Left renal cortex interstitium (tissue), 4 donors: ENCODE measurements at places on chromosomes 1 and 21.

DNA sequence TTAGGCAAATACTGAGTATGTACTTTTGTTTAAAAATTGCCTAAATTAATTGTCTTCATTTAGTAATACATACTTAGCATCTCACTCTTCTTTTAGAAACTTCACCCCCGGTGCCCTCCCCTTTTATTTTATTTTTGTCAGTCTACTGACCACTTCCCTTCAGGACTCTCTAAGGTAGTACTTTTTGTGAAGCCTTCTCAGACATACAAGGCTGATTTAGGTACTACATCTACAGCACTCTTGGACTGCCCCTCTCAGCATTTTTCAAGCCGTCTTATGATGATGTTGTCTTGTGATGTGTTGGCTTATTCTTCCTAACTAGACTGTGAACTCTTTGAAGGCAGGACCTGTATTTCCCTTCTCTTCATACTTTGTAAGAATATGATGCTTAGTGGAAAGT, 24.7 kb downstream of the RPS6KC1 start:
- no peak for DNase-seq

DNA sequence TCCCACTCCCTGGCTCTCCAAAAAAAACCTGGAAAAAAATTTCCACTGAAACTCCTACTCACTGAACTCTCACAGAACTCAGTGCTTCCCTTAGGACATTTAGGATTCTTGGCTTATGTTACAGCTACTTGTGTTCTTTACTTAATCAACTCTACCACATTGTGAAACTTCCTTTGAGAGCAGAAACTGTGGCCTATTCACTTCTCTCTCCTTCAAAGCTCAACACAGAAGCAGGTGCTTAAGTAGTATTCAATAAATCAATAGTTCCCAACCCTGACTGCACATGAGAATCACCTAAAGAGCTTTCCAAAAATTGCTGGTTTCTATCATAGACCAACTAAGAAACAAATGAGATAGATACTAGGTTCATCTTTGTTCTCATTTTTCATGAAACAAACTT, 67.9 kb upstream of the DMRTA2 start:
- no peak for DNase-seq

- no peak for DNase-seq
These were observed 142.3 kb upstream of the COL6A1 start for GRCh38 chr21:45839274-45839673.

- no peak for DNase-seq
These were observed 172.8 kb upstream of the CACNA1E start for GRCh38 chr1:181310560-181310959.

GRCh38 chr1:59291561-59291960, 5.3 kb upstream of the FGGY start:
- no peak for DNase-seq

DNA sequence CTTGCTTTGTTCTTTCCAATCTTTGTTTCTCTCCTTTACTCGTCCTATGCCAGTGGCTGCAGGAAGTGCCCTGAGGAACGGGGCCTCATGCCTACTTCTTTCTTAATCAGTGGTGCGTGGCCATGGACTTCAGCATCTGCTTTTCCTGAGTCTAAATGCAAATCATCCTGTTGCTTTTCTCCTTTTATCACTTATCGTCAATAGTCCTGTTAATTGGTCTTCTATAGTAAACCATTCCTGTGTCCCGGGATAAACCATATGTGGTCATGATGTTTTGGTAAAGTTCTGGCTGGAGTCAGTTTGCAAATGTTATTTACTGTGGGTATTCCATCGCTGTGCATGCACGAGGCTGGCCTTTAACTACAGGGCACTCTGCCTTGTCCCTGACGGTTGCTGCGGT, 47.5 kb downstream of the AGPAT3 start:
- DNase-seq, result no peak

GRCh38 chr1:216937491-216937890, 214.3 kb upstream of the ESRRG start:
- no peak for DNase-seq

DNA sequence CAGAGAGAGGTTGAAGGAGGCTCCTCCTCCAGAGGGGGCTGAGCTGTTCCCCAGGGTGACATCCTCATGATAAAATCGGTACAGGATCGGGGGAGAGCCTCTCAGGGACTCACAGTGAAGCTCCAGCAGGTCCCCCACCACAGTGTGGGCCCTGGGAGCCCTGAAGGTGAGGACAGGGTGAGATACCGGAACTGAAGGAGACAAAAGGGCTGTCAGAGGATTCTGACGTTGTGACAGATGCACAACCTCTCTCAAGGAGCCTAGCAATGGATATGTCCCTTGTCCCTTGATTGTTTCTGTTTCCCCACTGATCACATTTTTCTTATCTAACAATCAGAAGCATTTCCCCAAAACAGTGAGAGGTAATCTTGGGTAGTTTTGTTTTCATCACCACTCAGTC, 5.2 kb downstream of the FCRL3 start:
- no peak for DNase-seq

GRCh38 chr21:30710499-30710898, 8.1 kb downstream of the KRTAP21-3 start:
- DNase-seq, result no peak

DNA sequence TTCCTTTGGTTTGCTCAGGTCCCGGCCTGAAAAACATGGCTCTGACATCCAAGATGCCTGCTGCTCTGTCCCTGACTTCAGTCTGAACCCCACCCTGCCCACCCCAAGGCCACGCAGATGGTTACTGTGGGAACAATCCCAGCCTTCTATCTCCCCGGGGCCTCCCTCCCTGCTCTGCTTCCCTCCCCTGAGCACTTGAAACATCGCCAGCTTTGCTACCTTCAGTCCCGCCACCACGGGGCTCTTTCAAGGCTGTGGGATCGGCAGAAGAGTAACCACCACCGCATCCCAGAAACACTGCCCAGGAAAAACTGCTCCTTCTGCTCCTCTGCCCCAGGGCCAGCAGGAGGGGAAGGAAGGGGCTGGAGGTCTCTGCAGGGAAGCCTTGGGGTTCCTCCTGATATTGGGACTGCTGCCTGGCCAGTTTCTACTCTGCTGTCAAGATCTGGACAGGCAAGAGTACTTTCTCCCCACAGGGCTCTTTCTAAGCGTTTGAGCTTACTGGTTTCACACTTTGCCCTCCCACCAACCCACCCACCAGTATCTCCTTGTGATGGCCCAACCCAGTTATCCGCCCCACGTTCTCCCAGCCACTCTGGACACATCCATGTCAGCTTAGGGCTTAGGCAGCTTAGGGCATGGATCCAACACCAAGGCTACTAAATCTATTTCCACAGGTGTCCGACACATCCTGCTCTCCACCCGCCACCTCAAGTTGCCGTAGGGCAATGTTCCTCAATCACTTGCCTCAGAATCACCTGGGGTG, 8.4 kb downstream of the ETNK2 start:
- DNase-seq, result no peak

GRCh38 chr1:41891199-41891896, 27.4 kb downstream of the HIVEP3 start:
- DNase-seq, result no peak

DNA sequence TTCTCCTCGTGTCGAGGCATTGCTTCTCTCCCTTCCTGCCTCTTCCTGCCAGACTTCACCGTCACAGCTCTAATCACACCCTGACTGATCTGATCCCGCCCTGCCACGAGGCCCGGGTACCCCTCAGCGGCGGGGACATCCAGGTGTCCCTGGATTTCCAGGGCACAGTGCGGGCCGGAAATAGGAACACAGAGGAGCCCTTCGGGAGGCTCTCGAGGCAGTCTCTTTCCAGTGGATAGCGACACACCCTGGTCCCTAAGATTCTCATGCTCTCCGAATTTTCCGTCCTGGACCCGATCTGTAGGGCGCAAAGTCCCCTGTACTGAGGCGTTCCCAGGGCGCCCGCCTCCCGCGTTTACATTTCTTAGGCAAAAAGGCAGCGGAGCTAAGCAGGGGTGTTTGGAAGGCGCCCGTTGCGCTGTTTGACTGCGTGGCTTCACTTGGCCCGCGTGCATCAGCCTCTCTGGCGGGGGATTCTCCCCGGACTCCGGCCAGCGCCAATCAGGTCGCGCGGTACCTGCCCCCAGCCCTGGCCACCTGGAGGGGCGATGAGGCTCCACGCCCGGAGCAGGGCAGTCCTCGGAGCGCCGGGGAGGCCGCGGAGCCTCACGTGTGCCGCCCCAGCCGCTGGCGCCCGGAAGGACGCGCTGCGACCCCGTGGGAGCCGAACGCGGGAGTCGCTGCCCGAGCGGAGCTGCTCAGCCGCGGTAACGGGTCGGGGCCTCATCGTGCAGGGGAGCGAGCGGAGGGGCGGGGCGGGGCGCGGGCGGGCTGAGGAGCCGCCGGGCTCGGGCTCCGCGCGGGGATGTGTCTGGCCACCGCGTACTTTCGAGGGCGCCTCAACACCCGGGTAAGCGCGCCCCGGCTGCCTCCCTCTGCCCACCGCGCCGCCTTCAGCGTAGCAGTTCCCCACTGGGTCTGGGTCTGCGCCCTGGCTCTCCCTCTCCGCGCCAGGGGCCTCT, at the start of gene FAM163A:
Gene FAM163A, plus strand, starts transcription at position 575 of the 962 bp plus-strand sequence. CDS start 69,807 bp downstream, outside the sequence.
- DNase-seq, result no peak

DNA sequence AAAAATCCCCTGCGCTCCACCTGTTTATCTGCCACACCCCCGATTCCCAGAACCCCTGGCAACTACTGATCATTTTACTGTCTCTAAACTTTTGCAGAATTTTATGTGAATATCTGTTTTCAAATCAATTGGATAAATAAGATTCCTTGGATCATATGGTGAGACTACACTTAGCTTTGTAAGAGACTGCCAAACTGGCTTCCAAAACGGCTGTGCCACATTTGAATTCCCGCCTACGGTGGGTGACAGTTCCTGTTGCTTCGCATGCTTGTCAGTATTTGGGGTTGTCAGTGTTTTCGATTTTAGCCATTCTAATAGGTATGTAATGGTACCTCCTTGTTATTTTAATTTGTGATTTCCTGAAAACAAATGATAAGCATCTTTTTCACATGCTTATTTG, 22.7 kb upstream of the FMN2 start:
- no peak for DNase-seq

DNA sequence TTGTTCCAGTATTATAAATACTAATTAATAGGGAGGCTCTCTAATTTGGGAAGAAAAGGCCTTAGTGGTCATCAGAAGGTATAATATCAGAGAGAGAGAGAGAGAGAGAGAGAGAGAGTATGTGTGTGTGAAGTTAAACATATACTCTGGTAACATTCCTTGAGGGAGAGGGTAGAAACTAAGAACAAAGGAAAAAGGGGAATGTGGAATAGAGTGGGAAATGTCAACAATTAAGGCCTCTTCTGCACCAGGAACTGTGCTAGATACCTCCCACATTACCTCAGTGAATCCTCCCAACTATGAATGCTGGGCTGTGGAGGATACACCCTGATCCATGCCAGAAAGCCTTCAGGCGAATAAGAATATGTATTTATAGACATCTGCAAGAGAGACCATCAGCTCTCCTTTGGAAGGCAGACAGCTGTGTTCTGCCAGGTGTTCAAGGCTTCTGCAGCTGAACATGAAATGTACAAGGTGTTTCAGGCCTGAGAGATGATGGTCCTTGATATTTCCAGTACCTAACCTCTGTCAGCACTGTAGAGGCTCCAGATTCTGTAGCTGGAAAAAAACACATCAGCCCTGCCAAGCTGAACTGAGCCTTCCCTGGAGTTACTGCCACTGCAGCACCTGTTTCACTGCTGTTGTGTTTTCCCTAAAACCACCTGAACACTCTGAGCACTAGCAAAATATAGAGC, 29.1 kb downstream of the TBX15 start:
- no peak for DNase-seq

GRCh38 chr1:117416546-117417125, 49.4 kb downstream of the MAN1A2 start:
- DNase-seq, result no peak
